ENCODE measurements at places on chromosomes 7 and 10. TPM values are rescaled to one million over a fixed set of nuclear protein-coding genes. Genes with fewer than 3 reads are reported as not detected.

Gene AKR1C1
- total RNA-seq: 61.7 TPM

Gene NEUROG3
- not detected for total RNA-seq

Gene PAX4
- not detected for total RNA-seq

Gene IQUB
- 0.39 TPM for total RNA-seq

- H3K4me1 ChIP-seq: peaks cover 18% of the 10 kb centered on the region
- H3K4me3 ChIP-seq: no peak overlapping the region
- no peak overlapping the region for H3K27ac ChIP-seq
These were observed 2.1 kb downstream of the NANOS1 start for GRCh38 chr10:119031496-119032059.

GRCh38 chr7:107387128-107387527 lies 82.7 kb upstream of the GPR22 start:
- H3K4me1 ChIP-seq: peaks cover 3% of the 10 kb centered on the region
- no peaks in the 10 kb centered on the region for H3K27me3 ChIP-seq
- no peaks in the 10 kb centered on the region for H3K36me3 ChIP-seq
- H3K27ac ChIP-seq: no peak overlapping the region
- DNase-seq: no peak

GRCh38 chr10:37865957-37866803 lies 8.8 kb upstream of the ZNF248 start:
- H3K4me1 ChIP-seq: no peaks in the 10 kb centered on the region
- H3K27ac ChIP-seq: no peak overlapping the region
- no peaks in the 10 kb centered on the region for H3K27me3 ChIP-seq
- DNase-seq: no peak

- peaks cover 13% of the 10 kb centered on the region for H3K4me1 ChIP-seq
- H3K27me3 ChIP-seq: no peaks in the 10 kb centered on the region
- no peak for DNase-seq
- no peak overlapping the region for H3K27ac ChIP-seq
- H3K36me3 ChIP-seq: no peaks in the 10 kb centered on the region
- no peak overlapping the region for H3K4me3 ChIP-seq
These were observed 155.4 kb upstream of the ITGB1 start for GRCh38 chr10:33113466-33113865.

- H3K4me3 ChIP-seq: no peak overlapping the region
- no peaks in the 10 kb centered on the region for H3K36me3 ChIP-seq
- peaks cover 5% of the 10 kb centered on the region for H3K27me3 ChIP-seq
- no peak overlapping the region for H3K27ac ChIP-seq
These were observed 137.2 kb upstream of the PCBD1 start for GRCh38 chr10:71025535-71025934.

- no peak for DNase-seq
- H3K27me3 ChIP-seq: no peaks in the 10 kb centered on the region
- no peaks in the 10 kb centered on the region for H3K36me3 ChIP-seq
- no peak overlapping the region for H3K27ac ChIP-seq
- no peak overlapping the region for H3K4me3 ChIP-seq
- no peaks in the 10 kb centered on the region for H3K4me1 ChIP-seq
These were observed 39.5 kb downstream of the STEAP1B start for GRCh38 chr7:22460363-22460988.

- no peak overlapping the region for H3K4me3 ChIP-seq
- no peak overlapping the region for H3K27ac ChIP-seq
- no peaks in the 10 kb centered on the region for H3K36me3 ChIP-seq
- no peaks in the 10 kb centered on the region for H3K4me1 ChIP-seq
- no peaks in the 10 kb centered on the region for H3K27me3 ChIP-seq
These were observed 11.8 kb upstream of the SLC13A1 start for GRCh38 chr7:123211545-123211944.

- H3K4me3 ChIP-seq: no peak overlapping the region
- no peaks in the 10 kb centered on the region for H3K4me1 ChIP-seq
- peaks cover 6% of the 10 kb centered on the region for H3K36me3 ChIP-seq
- DNase-seq: no peak
- H3K27ac ChIP-seq: no peak overlapping the region
These were observed 141.1 kb downstream of the CDK14 start for GRCh38 chr7:90736968-90737939.

GRCh38 chr7:121541457-121541856 lies 145.3 kb upstream of the FAM3C start:
- no peaks in the 10 kb centered on the region for H3K36me3 ChIP-seq
- no peak overlapping the region for H3K27ac ChIP-seq
- H3K27me3 ChIP-seq: no peaks in the 10 kb centered on the region
- no peak for DNase-seq
- H3K4me1 ChIP-seq: no peaks in the 10 kb centered on the region
- H3K4me3 ChIP-seq: no peak overlapping the region

DNA sequence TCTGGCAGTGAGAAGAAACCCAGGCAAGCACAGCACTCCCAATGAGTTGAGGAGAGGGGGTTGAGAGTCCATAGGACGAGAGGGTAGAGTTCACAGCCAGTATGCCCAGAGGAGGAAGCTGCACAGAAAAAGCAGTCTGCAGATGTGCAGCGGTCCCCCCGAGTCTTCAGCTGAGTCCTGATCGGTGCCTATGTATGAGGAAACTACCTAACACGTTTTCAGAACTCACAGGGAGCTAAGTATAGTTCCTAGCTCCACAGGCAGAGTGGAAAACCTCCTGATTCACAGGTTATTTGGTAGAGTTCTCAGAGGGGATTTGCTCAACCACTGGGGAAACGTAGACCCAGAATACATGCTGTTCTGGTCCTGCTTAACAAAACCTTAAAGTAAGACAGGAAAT lies 271.3 kb upstream of the CNTNAP2 start:
- no peak overlapping the region for H3K4me3 ChIP-seq
- no peak for DNase-seq
- H3K4me1 ChIP-seq: no peaks in the 10 kb centered on the region

GRCh38 chr7:140609646-140610045 lies 31.0 kb downstream of the DENND2A start:
- no peaks in the 10 kb centered on the region for H3K36me3 ChIP-seq
- H3K27me3 ChIP-seq: no peaks in the 10 kb centered on the region
- no peaks in the 10 kb centered on the region for H3K4me1 ChIP-seq
- H3K4me3 ChIP-seq: no peak overlapping the region
- DNase-seq: no peak
- H3K27ac ChIP-seq: no peak overlapping the region

DNA sequence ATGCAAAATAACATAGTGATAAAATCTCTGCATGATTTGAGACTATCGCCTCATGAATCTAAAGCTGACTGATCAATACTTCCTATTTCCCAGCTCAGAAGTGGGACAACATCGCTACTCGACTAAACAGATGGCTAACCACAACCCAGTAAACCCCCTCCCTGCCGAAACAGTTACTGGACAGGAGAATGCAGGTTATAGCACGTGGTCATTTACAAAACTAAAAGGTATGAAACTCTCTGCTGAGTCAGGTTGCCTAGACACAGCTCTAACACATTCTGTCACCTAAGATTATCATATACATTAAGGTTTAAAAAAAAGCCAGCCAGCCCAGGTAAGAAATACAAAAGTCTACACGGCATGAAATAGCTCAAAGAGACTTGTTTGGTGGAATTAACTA lies 64.0 kb downstream of the CTBP2 start:
- DNase-seq: peak; percentile 4
- H3K36me3 ChIP-seq: no peaks in the 10 kb centered on the region
- no peaks in the 10 kb centered on the region for H3K27me3 ChIP-seq
- peaks cover 29% of the 10 kb centered on the region for H3K4me1 ChIP-seq

DNA sequence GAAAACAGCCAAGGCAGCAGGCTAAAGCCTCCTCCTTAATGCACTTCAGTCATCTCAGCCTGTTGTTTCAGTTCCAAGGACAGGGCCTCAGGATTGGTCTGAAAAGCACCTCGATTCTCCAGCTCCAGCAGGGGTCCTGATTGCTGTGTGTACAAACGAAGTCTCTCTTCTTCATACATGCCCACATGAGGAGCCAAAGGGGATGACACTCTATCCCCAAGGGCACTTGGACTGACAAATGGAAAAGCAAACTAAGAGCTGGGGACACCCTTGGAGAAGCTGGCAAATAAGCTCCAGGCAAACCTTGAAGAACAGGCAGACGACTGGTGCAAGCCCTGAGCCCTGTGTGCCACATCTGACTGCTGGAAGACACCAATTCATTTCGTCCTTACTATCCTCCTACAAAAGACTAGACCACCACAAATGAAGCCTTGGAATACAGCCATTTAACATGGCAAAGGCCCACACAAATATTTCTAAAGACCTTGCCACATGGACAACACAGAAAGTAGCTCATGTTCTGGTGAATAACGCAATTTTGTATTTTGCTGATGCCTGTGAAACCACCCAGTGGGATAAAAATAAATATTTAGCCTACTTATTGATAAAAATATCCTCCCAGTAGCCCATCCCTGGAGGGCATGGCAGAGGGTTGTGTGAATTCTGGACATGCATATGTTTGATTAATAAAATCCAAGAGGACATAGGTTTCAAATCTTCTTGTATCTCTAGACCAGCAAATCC lies 61.9 kb downstream of the PARD3 start:
- no peaks in the 10 kb centered on the region for H3K27me3 ChIP-seq
- DNase-seq: no peak
- no peak overlapping the region for H3K4me3 ChIP-seq
- no peak overlapping the region for H3K27ac ChIP-seq
- H3K4me1 ChIP-seq: peaks cover 28% of the 10 kb centered on the region
- H3K36me3 ChIP-seq: no peaks in the 10 kb centered on the region

DNA sequence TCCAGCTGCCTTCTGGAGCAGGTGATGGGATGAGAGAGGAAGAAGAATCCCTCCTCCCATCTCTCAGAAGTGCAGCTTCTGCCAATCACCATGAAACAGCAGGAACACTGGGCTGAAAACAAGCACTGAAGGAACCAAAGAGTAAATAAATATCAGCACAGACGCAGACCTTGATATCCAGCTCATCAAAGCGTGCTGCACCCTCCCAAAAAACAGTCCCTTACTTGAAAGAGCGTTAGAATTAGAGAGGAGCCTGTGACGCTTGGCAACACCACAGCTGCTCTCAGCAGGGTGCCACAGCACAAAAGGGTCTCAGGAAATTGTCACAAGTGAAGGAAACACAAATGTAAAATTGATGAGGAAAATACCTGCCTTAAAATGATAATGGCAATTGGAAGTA lies 39.5 kb downstream of the KLF6 start:
- H3K36me3 ChIP-seq: no peaks in the 10 kb centered on the region
- no peaks in the 10 kb centered on the region for H3K27me3 ChIP-seq

- H3K4me3 ChIP-seq: no peak overlapping the region
- DNase-seq: no peak
- no peak overlapping the region for H3K27ac ChIP-seq
- H3K27me3 ChIP-seq: no peaks in the 10 kb centered on the region
These were observed 147.5 kb downstream of the SLC16A9 start for GRCh38 chr10:59562126-59562525.

DNA sequence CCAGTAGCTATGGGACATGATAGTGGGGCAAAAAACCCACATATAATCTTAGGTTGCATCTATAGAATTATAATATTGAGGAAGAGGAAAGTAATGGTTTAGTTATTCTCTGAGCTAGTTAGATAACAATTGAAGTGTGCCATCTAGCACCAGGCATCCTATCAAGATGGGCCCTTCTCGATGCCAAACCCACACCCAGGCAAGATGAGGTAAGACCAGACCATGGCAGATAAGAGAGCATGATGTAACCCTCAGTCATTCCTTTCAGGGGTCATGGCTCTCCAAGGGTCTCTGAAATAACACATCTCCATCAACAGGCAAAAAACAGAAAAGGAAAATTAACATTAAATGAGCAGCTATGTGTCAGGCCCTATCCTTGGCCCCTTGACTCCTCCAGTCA lies 128.7 kb downstream of the SH3PXD2A start:
- no peaks in the 10 kb centered on the region for H3K27me3 ChIP-seq
- H3K4me1 ChIP-seq: peaks cover 16% of the 10 kb centered on the region
- DNase-seq: no peak
- no peak overlapping the region for H3K4me3 ChIP-seq
- H3K27ac ChIP-seq: no peak overlapping the region
